ENCODE measurements at places on chromosomes 4 and X. TPM values are rescaled to one million over a fixed set of nuclear protein-coding genes. Genes with fewer than 3 reads are reported as not detected.

The HTN1 gene
- 0.07 TPM for polyA plus RNA-seq

The MAGEA9B gene
- not detected for polyA plus RNA-seq

The ZNF275 gene
- 22.0 TPM for polyA plus RNA-seq

The RHOXF2B gene
- not detected for polyA plus RNA-seq

The HSD17B10 gene
- 106 TPM for polyA plus RNA-seq

The GATA1 gene
- 0.48 TPM for polyA plus RNA-seq

The SH2D1A gene
- 0.22 TPM for polyA plus RNA-seq

The PPAT gene
- polyA plus RNA-seq: 29.0 TPM

The REST gene
- polyA plus RNA-seq: 59.9 TPM

The BCORL1 gene
- polyA plus RNA-seq: 16.6 TPM

The CT45A3 gene
- not detected for polyA plus RNA-seq

The CENPU gene
- 75.4 TPM for polyA plus RNA-seq

The SPANXA1 gene
- not detected for polyA plus RNA-seq

The TLR6 gene
- polyA plus RNA-seq: 1.0 TPM

The SPANXD gene
- not detected for polyA plus RNA-seq

The PRAF2 gene
- polyA plus RNA-seq: 32.1 TPM

The CSAG1 gene
- not detected for polyA plus RNA-seq

The UTP3 gene
- polyA plus RNA-seq: 49.2 TPM

The TCEAL6 gene
- polyA plus RNA-seq: 0.25 TPM

The ZCCHC18 gene
- polyA plus RNA-seq: 6.1 TPM

The AFM gene
- 16.7 TPM for polyA plus RNA-seq

The HMGN5 gene
- polyA plus RNA-seq: 52.8 TPM

The PRSS12 gene
- 7.1 TPM for polyA plus RNA-seq

The IQSEC2 gene
- polyA plus RNA-seq: 17.2 TPM

The ETDB gene
- polyA plus RNA-seq: not detected

The GRPR gene
- 0.50 TPM for polyA plus RNA-seq

The TAF7L gene
- polyA plus RNA-seq: 0.67 TPM

The CPE gene
- polyA plus RNA-seq: 124 TPM

The CAPN6 gene
- 26.3 TPM for polyA plus RNA-seq

The CLCN4 gene
- 5.2 TPM for polyA plus RNA-seq

The DMP1 gene
- 0.07 TPM for polyA plus RNA-seq

The SPOCK3 gene
- 12.3 TPM for polyA plus RNA-seq

The ANXA10 gene
- 0.10 TPM for polyA plus RNA-seq

The CBLL2 gene
- not detected for polyA plus RNA-seq

The TKTL2 gene
- not detected for polyA plus RNA-seq

The SHISA3 gene
- 97.9 TPM for polyA plus RNA-seq

The ASMT gene
- polyA plus RNA-seq: 0.10 TPM

The PDE6B gene
- polyA plus RNA-seq: 41.4 TPM

The GLRB gene
- 16.5 TPM for polyA plus RNA-seq

The MAML3 gene
- polyA plus RNA-seq: 17.2 TPM

The CCKAR gene
- polyA plus RNA-seq: 0.10 TPM

The CFAP47 gene
- polyA plus RNA-seq: 0.91 TPM

The XIAP gene
- polyA plus RNA-seq: 41.7 TPM

The CXorf51A gene
- not detected for polyA plus RNA-seq

The SLC6A8 gene
- 56.6 TPM for polyA plus RNA-seq

The SHROOM3 gene
- polyA plus RNA-seq: 28.6 TPM

The DKC1 gene
- polyA plus RNA-seq: 75.6 TPM

The PRRG3 gene
- 4.9 TPM for polyA plus RNA-seq

All from left kidney (tissue), 8 donors.